ELR (cell line): ENCODE measurements at places on chromosomes 7 and 10.

- DNase-seq = no peak
These were observed 21.0 kb downstream of the EPHB4 start for GRCh38 chr7:100806276-100806675.

GRCh38 chr7:154672659-154673415 lies 330.1 kb downstream of the PAXIP1 start:
- DNase-seq = no peak

DNA sequence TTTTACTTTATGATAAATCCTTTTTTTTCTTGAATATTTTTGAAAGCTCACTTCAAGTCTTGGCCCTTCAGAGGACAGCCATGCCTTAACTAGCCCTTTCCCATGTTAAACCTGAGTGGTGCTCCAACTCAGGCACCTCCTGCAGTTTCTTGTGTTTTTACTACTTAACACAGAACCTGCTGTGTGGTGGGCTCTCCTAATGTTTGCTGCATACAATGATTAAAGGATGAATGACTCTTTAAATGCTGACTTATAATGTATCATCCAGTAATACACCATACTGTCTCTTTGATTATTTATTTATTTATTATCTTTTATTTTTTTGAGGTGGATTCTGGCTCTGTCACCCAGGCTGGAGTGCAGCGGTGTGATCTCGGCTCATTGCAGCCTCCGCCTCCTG lies 179.4 kb downstream of the SEMA3E start:
- DNase-seq = peak; percentile 50

DNA sequence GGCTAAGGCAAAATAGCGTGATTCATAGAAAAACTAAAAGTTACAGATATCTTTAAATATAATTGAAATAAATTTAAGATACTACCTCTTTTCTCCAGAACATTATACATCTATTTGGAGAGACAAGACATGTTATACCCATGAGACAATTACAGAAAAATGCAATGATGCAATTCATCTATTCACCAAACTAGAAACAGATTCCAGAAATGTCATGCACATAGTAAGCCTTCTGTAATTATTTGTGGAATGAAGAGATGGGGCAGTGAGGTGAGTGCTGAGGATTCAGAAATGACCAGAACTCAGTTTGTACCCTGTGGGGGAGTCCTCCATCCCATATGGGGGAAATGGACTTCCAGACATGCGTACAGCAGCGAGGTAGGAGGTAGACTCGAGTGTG lies 99.4 kb downstream of the MKX start:
- DNase-seq = peak; percentile 24

- DNase-seq = no peak
These were observed 157.5 kb upstream of the PLXDC2 start for GRCh38 chr10:19658622-19659233.
